Ovary (tissue), 10 donors: ENCODE measurements at places on chromosomes 6 and 20.
A peak's percentile ranks its signal among the peaks of the same experiment; 100 is the strongest.

DNA sequence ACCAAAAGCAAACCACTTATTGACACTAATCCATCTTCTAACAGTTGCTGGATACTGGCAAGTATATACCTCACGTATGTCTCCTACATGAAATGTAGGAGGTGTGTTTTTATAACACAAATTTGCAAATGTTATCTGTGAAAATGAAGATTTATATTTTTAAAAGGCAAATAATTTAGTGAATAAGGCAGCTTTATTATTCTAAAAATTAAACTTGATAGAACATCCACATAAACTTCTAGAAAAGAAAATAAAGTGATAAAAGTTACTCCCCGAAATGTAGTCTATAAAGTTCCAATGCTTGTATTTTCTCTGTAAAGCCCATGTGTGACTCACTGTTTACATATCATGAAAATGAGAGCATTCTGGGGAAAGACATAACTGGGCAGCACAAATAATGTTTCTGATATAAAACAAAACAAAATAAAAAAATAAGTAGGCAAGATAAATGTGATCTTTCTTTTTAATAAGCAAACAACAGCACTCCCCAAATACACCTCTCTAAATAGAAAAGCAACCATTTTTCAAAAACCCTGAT, 84.4 kb downstream of the MAP7 start:
- no peak for DNase-seq

DNA sequence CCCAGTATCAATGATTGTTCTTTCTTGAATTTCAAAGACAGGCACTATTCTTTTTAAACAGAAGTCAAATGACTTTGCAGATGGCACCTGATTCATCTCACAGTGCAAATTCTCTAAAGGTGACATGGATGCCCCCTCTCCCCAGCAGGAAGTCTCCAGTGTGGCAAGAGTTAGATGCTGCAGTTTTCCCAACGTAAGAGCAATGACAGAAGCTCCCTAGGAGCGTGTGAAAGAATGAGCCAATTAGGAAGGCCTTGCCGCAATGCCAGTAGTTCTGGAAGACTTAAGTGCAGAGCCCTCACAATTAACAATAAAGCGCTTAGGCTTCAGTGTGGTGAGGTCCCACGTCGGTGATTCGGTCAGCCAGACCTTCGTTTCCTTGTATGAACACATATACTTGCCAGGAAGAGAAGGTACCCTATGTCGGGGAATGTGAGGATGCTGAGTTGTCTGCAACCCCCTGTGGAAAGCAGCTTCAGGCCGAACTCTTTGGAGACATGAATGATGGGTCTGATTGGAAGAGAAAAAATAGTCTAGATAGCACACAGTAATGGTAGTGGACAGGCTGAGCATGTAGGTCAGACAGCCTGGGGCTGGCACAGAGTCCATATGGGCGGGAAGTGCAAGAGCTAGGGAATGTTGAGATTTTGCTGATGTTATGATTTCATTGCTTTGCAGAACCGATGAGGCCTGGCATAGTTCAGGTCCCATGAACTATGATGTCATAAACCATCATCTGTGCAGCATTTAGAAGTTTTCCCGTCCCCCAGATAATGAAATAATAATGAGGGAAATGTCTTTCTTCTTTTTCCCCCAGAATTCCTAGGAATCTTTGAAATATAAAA, 132.6 kb downstream of the PHACTR1 start:
- no peak for DNase-seq

DNA sequence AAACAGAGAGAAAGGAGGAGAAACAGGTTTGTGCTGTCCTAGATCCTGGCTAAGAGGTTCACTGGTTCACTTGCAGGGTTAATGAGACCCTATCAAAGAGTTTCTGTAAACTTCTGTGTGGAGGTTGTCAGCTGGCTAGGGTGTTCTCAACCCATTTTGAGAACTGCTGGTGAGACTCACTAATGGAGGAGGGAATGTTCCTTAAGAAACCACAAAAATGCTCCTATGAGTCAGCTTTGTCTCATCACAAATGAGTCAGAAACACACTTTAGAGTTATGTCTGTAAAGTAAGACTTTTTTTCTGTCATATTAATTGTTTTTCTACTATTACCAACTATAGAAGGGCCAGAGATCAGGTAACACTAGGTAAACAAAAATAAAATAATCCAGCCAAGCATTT, 884.4 kb downstream of the PHF3 start:
- DNase-seq: no peak

GRCh38 chr20:10793766-10794165, 120.0 kb upstream of the JAG1 start:
- DNase-seq: no peak

DNA sequence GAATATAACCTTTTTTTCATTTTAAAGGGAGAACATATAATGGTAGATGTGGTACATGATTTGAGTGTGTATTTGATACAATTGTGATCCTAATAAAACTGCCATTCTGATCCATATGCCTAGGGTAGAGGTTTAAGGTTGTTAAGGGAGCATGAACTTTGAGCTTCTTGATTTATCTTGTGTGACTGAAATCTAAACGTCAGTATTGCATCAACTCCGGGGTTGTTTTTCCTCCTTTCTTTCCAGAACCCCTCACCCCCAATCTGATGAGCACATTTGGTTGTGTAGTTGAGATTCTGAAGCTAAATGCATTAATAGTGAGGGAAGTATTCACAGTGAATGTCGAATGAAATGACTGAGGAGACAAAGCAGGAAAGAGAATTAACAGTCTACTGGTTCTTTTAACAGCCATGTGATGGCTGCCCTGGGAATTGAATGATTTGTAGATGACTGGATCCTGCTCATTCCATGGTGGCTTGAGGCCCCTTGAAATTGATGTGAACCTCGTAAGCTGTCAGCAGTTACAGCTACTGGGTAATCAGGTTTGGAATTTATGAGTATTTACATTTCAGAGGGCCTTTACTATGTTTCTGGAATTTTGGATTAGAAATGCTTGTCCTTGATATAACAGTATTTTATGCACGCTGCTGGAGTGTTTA, 44.8 kb downstream of the FARS2 start:
- no peak for DNase-seq

- no peak for DNase-seq
Measured at GRCh38 chr6:126628125-126628524, 288.2 kb downstream of the CENPW start.

DNA sequence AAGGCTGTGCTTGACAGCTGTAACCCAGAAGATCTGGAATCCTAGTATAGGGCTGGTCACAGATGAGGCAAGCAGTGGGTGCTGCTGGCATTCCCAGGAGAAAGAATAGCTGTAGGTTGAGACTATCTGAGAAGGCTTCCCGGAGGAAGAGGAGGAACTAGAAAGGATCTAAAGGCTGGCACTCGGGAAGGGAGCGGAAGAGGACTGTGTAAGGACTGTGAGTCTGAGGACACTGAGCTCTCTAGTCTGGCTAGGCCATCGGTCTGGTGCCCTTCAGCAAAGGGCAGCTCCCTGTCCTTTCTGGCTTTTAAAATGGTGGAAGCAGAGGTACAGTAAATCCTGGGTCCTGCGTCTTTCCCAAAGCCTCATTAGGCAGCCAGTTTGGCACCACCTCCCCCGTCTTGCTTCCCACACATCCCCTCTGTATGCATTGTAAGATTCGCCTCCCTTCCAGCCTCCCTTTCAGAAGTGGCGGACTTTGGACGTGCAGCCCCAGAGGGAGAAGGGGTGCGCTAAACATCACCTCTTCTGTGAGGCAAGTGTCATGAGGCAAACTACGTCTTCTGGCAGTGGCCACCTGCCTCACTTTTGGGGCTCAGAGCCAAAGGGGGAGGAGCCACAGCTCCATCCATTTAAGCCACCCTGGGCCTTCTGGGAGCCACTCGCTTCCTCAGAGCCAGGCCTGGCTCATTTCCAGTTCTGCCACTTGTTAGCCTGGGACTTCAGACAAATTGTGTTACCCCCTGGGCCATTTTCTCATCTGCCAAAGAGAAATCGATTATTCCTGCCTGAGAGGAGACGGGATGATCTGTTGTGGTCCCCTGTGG, 8.6 kb downstream of the SNPH start:
- DNase-seq: no peak

DNA sequence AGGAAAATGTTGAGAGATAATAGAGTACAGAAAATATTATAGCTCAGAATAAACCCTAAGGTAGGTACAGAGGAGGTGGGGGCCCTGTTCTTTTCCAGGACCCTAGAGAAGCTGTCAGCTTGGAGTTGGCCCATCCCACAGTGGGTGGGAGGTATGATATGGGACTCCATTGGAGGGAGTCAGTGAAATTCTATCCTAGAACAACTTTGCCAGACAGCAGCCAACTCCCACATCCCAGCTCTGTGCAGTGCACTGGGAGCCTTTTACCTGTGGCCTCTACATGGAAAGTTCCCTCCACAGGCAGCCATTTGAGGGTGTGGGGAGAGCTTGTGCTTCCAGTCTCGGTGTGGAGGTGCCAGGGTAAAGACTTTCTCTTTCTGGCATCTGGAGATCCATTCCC, 36.8 kb upstream of the CLIC5 start:
- no peak for DNase-seq

GRCh38 chr6:143843677-143843999, 500 bp downstream of the LTV1 start:
- DNase-seq: no peak

DNA sequence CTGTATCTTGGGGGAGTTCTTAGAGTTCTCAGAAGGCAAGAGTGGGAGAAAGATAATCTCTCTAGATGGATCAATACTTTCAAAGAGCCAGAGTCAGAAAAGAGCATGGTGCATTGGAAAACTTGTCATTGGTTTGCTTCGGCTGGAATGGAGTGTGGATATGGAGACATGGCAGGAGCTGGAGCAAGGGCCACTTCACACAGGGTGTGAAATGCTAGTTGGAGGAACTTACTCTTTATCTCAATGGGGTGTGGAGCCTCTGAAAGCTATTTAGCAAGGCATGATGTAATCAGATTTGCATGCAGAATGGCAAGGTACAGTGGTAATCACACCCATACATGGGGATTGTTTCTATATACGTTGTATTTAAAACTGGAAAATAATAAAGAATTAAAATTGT, 31.5 kb upstream of the PAQR8 start:
- DNase-seq: no peak

GRCh38 chr20:52433326-52434040, 241.9 kb upstream of the ZFP64 start:
- DNase-seq: no peak

- no peak for DNase-seq
Measured at GRCh38 chr6:136927292-136927691, 5.2 kb downstream of the SLC35D3 start.

- DNase-seq: no peak
Measured at GRCh38 chr6:146961831-146962230, 242.4 kb upstream of the STXBP5 start.

- DNase-seq: no peak
Measured at GRCh38 chr20:58102744-58103516, 125.5 kb downstream of the ANKRD60 start.

DNA sequence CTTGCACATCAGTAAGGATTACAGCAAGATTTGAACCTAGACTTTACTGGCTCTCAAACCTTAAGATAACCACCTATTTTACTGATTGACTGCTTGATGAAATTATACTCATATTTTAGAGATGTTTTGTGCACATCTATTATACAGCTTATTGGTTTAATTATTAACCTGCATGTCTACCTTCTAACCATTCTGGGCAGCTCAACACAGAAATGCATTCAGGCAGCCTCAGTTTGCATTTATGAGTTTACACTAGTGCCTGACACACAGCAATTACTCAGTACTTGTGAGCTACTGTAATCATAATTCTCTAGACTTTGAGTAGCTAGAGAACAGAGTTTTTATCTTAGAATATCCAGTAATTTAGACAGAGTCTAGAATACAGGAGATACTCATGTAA, 273.9 kb upstream of the THEMIS start:
- no peak for DNase-seq

DNA sequence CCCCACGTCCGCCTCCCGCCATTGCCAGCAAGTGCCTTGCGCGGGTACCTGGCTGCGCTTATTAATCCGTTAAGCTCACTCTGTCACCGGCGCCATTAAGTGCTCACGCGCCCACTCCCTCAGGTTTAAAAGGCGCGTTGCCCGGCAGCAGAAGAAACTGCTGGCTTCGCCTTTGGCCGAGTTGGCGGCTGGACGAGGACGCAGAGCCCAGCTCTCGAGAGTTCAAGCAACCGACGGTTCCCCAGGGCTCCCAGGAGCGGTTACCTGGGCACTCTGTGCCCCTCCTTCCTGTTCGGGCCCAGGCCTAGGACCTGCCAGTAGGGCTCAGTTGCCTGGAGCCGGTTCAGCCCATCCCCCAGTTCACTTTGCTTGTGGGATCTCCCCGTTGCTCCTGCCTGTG, at the start of gene GGTLC1:
Gene GGTLC1 (minus strand): TSS at position 219 of the 400 bp plus-strand sequence. CDS start 2,168 bp downstream, outside the sequence.
- DNase-seq: no peak

DNA sequence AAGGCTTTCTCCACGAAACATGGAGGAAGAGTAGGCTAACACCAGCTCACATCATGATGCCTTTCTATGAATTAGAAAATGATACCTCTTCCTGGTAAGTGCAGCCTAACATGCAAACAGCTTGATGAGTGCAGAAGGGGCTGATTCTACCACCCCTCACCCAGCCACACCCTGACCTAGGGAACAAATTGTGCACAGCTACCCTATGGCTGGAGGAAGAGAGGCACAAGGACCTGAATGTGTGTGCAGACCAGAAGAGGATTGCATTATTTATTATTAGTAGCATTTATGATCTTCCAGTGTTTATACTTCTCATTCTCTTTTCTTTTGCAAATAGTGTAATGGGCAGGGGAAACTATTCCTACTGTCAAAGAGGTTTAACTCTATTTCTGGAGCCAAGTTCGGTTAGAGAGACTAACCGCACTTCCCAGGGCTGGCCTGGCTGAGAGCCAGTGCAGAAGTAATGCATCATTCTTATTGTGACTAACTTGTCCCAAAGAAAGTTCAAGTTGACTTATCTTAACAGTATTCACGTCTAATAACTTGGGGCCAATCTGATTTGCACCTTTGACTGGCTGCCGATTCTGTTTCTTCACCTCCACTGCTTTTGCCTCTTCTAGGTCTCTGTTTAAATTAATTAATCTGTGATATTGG, 237.5 kb downstream of the CD83 start:
- DNase-seq: peak; percentile 25

DNA sequence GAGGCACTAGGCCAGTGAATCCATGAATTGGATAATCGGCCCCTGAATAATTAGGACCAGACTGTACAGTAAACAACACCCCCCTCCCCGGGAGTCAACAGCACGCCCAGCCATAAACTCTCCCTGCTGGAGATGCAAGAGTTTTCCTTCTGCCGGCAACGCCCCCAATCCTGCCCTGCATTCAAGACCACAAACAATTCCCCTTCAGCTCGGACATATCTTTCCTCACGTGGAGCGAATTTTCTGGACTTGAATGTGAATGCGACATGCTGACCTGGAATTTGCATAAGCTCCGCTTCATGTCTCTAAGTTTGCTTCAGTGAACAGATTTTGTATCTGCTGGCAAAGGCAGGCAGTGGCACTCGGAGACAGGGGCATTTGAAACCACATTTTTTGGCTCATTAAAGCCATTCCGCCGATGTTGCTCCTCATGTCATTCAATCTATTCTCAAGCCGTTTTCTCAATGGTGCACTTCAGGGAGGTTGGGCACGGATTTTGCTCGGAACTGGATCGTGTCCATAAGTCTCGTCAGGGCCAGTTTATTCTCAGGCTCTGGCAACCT, 38.0 kb upstream of the GMPR start:
- DNase-seq: no peak
